T1000 (cell line): ENCODE measurements at places on chromosomes 5 and 9.

- DNase-seq, result no peak
Observed at GRCh38 chr5:180126716-180127681, 55.4 kb upstream of the RNF130 start.

DNA sequence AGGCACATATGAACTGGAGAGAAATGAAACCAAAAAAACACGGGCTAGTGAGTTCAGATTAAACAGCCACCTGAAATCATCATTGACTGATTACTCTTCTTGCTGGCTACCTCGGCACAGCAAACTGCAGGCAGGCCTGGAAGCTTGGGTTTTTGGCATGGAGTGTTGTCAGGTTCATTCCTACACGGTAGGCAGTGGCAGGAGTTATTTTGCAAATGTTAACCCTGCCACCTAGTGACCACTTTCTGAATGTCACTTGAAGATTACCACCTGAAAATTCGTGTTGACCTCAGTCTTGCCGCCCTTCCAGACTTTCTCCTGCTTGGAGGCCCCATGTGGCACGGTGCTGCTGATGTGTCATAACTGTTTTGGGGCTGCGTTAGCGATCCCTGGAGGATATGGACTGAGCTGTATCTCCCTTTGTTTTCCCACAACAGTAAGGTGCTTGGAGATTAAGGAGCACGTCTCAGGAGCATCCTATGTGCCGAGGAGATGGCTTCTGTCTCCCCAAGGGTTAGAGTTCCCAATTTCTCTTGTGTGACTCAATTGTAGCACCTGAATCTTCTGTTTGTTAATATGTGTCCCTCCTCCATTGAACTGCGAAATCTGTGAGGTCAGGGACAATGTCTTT, 12.7 kb upstream of the CD180 start:
- peak; percentile 42 for DNase-seq

DNA sequence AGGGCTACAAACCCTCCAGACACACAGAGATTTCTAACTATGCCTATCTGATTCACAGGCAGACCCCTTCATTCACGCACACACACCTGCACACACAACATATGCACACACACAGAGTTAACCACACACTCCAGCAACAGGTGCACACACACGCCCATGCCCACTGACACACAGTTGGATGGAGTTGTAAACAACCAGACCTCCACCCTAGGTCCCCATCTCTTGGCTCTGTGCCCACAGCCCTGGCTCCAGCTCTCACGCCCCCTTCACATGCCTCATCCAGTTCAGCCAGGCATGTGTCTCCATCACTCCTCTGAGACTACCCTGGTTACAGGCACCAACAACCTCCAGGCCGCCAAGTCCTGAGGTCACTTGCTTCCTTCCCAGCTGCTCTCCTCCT, 61.1 kb downstream of the PSD2 start:
- DNase-seq, result no peak

- DNase-seq, result no peak
Observed at GRCh38 chr5:127426661-127427060, 90.8 kb upstream of the PRRC1 start.

- DNase-seq, result peak; percentile 40
Observed at GRCh38 chr5:103808464-103809106, 246.0 kb upstream of the NUDT12 start.

DNA sequence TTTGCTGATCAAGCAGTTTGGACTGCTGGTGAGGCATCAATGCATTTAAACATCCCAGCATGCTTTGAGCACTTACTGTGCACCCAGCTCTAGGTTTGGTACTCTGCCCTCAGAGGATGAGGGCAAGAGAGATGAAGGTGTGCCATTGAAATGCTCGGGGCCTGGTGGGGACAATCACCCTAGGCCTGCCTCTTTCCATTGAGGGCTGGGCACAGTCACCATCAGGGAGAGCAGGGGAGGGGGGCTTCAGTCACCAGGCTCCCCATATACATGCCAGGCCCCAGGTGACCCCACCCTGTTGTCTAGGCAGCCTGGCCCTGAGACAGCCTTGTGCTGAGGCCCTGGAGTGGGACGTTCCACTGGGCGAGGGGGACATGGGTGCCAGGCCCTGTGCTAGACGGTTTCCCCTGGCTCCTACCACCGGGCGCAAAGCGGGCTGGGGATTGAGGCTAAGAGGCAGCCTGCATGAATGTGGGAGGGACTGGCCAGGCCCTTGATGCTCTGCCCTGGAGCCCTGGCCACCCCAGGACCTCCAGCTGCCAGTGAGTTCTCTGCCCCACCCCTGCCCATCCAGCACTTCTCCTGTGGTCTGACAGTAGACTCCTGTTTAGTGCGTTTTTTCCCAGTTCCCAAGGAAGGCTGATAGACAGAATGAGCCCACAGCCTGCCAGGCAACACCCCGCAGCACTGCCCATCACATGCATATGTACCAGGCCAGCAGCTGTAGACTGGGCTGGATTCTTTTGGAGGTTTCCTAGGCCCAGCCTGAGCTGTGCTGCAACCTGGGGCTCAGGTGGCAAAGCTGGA, 18.9 kb downstream of the TCF7 start:
- DNase-seq, result no peak

GRCh38 chr9:98794802-98795201, 1.6 kb downstream of the ANKS6 start:
- DNase-seq, result no peak
